Subcutaneous preadipocyte (primary cell): ENCODE measurements at places on chromosomes 12 and 14. TPM values are rescaled to one million over a fixed set of nuclear protein-coding genes. Genes with fewer than 3 reads are reported as not detected.

The CLEC1A gene
- not detected in 2 replicates for total RNA-seq

The CCDC198 gene
- not detected in 2 replicates for total RNA-seq

The HPD gene
- 0.39 and 1.5 TPM in 2 replicates for total RNA-seq

The CABP1 gene
- 0.20 and 0.37 TPM in 2 replicates for total RNA-seq
